ENCODE measurements at places on chromosomes 13 and 19. TPM values are rescaled to one million over a fixed set of nuclear protein-coding genes. Genes with fewer than 3 reads are reported as not detected.

GRCh38 chr13:50453188-50453587, 390.3 kb downstream of the DLEU7 start:
- DNase-seq, result no peak

Gene COX6B2
- total RNA-seq, result 2.7 TPM

- no peak for DNase-seq
These were observed 4.2 kb downstream of the TUBGCP3 start for GRCh38 chr13:112583592-112584277.

DNA sequence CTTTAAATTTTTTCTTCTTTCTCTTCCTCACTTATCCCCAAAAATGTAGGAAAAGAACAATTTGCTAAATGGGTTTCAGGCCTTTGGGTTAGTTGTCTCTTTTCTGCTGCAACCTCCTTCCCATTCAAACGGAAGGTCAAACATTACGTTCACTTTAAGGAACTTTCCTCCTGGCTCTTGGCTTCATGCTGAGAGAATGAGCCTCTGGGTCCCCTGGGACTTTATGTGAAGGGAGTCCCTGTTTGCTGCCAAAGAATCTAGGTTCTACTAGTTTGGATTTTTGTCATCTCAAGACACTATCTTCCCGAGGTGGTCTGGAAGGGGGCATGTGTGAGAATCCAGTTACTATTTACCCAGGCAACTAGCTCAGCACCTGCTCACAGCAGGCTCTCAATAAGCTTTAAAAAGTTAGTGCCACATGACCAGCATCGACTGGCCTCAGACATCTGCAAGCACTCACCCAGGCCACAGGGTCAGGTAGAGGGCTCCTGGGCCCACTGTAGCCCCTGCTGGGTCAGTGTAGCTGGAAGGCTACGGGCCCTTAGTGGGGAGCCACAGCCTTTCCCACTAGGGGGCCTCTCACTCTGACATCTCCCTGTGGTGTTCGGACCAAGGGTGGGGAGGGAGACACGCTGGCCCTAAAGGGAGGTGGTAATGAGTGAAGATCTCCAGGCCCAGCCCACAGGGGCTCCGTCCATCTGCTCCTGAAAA, 40.5 kb downstream of the FAM124A start:
- no peak for DNase-seq

GRCh38 chr13:75656425-75656989, 20.4 kb downstream of the LMO7 start:
- DNase-seq, result no peak

Gene SLAIN1
- total RNA-seq, result not detected

GRCh38 chr19:29376855-29377354, 148.9 kb upstream of the VSTM2B start:
- DNase-seq, result no peak

GRCh38 chr13:74289861-74290773, 155.9 kb upstream of the KLF12 start:
- peak; percentile 73 for DNase-seq

Gene CYP2F1
- total RNA-seq, result not detected
